ENCODE measurements at places on chromosomes 11 and 22.

DNA sequence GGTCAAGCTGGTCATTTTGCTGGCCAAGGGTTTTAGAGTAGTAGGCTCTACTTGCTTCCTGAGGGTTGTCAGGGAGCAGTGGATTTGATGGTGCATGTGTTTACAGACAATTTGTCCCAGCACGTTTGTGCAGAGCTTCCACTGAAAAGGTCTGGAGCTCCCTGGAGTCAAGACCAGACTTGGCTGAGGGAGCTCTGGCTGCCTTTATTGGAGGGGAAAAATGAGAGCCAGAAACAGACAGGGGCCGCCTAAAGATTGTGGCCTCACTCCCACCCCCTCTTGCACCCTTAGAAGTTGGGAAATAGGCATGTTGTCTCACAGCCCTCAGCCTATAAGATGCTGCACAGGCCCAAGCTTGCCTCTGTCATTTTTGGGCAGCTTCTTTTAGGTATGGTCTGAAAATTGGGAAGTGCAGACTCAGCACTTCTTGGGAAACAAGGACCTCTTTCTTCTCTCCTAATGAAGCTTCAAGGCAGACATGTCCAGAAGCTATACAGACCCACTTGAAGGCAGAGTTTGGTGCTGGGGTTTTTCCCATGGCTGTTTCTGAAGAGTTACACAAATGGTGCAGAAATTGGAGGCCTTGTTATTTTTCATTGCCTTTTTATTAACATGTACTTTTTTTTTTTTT, 55.1 kb downstream of the AMOTL1 start:
- H3K4me1 ChIP-seq: peaks cover 4% of the 10 kb centered on the region
- H3K27me3 ChIP-seq: no peaks in the 10 kb centered on the region
- no peak overlapping the region for H3K27ac ChIP-seq
- no peak overlapping the region for H3K4me3 ChIP-seq
- no peak for DNase-seq

DNA sequence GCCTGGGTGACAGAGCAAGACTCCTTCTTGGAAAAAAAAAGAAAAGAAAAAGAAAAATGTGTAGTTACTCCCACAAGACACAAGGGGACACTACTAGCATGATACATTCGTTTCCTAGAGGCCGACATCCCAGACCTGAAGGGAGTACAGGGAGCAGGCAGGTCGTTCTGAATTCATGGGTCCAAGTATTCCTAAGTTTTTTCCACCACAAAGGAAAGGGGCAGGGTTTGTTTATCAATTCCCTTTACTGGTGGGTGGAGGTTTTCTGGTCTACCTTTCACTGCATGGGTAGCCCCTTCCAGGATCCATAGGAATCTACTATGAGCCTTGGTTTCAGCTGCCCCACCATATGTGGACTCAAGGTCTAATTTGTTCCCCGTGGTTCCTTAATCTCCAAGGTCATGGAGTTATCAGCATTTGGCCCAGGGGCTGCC, 11.8 kb downstream of the TIGD3 start:
- H3K27ac ChIP-seq: no peak overlapping the region
- no peaks in the 10 kb centered on the region for H3K36me3 ChIP-seq
- H3K4me3 ChIP-seq: no peak overlapping the region

GRCh38 chr11:126167488-126167887, 44.0 kb downstream of the RPUSD4 start:
- no peak overlapping the region for H3K4me3 ChIP-seq
- H3K4me1 ChIP-seq: peaks cover 6% of the 10 kb centered on the region
- peaks cover 87% of the 10 kb centered on the region for H3K27me3 ChIP-seq

DNA sequence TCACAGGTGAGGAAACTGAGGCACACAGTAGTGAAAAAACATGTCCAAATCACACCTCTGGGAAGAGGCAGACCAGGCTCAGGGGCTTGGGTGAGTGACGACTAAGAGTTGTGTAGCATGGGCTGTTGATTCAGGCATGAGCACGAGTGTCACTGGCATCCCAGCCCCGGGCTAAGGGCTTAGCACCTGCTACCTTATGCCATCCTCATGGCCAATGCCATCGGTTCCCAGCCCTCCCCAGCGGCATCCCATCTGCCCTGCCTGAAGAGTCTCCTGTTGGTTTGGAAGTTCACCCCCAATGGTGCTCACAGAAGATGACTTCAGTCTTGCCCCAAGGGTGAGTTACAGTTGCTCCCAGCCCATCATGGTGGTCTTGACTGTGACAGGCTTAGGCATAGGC, 22.4 kb downstream of the MB start:
- no peak for DNase-seq
- no peaks in the 10 kb centered on the region for H3K36me3 ChIP-seq
- peaks cover 9% of the 10 kb centered on the region for H3K27me3 ChIP-seq

DNA sequence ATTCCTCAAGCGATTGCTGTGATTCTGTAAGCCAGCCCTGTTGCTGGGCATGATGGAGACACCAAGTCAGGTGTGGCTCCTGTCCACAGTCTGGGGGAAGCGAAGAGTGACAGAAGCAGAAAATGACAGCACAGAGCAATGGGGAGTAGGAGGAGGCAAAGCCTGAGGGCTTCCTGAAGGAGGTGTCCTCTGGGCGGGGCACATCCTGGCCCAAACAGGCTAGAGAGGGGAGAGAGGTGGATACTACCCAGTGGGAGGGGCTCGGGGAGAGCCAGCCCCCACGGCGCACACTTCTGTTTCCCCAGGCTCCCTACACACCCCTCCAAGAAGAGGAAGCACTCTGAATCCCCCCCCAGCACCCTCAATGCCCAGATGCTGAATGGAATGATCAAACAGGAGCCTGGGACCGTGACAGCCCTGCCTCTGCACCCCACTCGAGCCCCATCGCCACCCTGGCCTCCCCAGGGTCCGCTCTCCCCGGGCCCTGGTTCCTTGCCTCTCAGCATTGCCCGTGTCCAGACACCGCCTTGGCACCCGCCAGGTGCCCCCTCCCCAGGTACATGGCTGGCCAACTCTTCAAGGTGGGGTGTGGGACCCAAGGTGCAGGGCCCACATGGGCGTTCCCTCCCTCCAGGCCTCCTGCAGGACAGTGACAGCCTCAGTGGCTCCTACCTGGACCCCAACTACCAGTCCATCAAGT, 18.9 kb downstream of the MYRF start:
- no peak overlapping the region for H3K4me3 ChIP-seq
- DNase-seq: no peak
- H3K4me1 ChIP-seq: peaks cover 32% of the 10 kb centered on the region
- H3K36me3 ChIP-seq: no peaks in the 10 kb centered on the region
- H3K27me3 ChIP-seq: no peaks in the 10 kb centered on the region

GRCh38 chr22:33565580-33565995, 354.7 kb downstream of the LARGE1 start:
- H3K36me3 ChIP-seq: no peaks in the 10 kb centered on the region
- no peaks in the 10 kb centered on the region for H3K27me3 ChIP-seq
- peaks cover 3% of the 10 kb centered on the region for H3K4me1 ChIP-seq

- no peak overlapping the region for H3K4me3 ChIP-seq
- no peaks in the 10 kb centered on the region for H3K27me3 ChIP-seq
- no peaks in the 10 kb centered on the region for H3K4me1 ChIP-seq
- no peak for DNase-seq
- no peaks in the 10 kb centered on the region for H3K36me3 ChIP-seq
- no peak overlapping the region for H3K27ac ChIP-seq
These were observed 18.4 kb downstream of the FAM118B start for GRCh38 chr11:126229858-126230540.

GRCh38 chr11:3046190-3046589, 11.0 kb downstream of the CARS1 start:
- H3K36me3 ChIP-seq: peaks cover 19% of the 10 kb centered on the region
- no peaks in the 10 kb centered on the region for H3K27me3 ChIP-seq
- no peak overlapping the region for H3K27ac ChIP-seq
- peaks cover 5% of the 10 kb centered on the region for H3K4me1 ChIP-seq
- no peak overlapping the region for H3K4me3 ChIP-seq
- DNase-seq: no peak
